ENCODE measurements at places on chromosomes 13 and 19.

DNA sequence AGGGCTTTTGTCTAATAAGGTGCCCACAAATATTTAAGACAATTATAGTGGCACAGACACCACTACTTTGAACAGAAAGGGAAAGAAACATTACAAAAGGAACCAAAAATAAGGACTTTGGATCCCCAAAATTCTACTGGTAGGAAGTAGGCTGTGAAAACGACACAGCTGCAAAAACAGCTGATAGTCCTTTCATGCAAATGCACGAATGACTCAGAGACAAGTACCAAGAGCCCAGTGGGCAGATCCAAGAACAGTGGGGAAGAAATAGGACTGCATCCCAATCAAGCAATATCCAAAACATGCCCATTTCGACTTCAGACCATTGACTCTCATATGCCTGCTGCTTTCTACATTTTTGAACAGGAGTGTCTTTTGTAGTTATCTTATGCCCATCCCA is 269.4 kb upstream of the NBEA start:
- DNase-seq = no peak
- H3K4me1 ChIP-seq = peaks cover 11% of the 10 kb centered on the region
- no peaks in the 10 kb centered on the region for H3K36me3 ChIP-seq

DNA sequence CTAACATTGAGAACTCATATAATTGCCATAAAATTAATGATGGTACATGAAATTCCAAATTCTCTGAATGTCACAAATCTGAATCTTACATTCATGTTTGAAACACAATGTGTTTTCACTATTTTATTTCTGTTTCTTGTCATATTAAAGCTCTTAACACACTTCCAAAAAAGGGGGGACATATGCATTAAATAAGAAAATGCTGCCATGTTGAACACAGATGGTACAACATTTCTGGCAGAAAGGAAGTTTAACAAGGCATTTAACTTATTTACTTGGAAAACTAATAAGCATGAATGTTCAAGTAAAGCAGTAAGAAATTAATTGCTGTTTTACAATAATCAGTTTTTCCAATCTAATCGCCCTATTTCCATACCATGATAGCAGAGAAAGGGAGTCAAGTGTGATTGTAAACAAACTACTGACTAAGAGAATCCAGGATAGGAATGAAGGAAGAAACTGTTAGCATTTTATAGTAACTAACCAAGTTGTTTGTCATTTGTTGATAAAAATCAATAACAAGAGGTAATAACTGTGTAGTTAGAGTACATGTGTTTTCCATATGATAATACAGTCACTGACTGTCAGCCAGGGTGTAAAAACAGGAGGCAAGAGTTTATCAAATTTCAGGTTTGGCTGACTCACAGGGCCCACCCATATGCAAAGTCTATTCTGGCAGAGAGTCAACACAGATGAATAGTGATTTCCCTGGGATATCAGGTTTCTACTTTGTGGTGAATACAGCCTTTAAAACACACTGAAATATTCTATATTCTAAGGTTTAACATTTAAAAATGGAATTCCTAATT is 5.7 kb upstream of the FOXO1 start:
- no peaks in the 10 kb centered on the region for H3K27me3 ChIP-seq
- H3K4me1 ChIP-seq = no peaks in the 10 kb centered on the region
- no peak overlapping the region for H3K27ac ChIP-seq
- no peak overlapping the region for H3K4me3 ChIP-seq

DNA sequence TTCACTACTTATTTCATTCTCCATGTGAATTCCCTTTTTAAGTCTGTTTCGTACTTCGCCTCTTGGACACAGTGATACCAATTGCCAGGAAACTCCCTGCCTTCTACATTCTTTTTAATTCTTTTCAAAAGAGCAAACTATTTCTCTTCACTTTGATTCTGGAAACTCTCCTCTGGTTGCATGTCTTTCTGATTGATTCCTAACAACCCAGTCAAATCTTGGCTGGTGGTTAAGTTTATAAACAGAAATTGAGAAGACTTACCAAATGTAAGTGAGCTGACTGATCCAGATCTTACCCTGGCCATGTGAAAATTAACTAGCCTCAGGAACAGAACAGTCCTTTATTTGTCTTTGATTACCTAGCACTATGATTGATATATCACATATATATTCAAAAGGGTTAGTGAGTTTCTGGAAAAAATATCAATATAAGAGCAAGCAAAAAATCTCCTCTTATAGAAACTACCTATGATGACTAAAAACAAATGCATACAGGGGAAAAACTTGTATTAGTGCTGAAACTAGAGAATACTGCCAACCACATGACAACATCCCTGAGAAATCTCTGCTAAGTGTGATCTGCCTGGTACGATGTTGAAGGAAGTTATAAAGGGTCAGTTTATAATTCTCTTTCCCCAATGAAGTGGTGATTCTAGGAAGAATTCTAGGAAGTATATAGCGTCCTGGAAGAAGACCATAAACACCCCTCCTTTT is 152.6 kb upstream of the HTR2A start:
- H3K27ac ChIP-seq = no peak overlapping the region
- H3K36me3 ChIP-seq = no peaks in the 10 kb centered on the region
- no peak overlapping the region for H3K4me3 ChIP-seq
- H3K27me3 ChIP-seq = no peaks in the 10 kb centered on the region
- no peaks in the 10 kb centered on the region for H3K4me1 ChIP-seq

DNA sequence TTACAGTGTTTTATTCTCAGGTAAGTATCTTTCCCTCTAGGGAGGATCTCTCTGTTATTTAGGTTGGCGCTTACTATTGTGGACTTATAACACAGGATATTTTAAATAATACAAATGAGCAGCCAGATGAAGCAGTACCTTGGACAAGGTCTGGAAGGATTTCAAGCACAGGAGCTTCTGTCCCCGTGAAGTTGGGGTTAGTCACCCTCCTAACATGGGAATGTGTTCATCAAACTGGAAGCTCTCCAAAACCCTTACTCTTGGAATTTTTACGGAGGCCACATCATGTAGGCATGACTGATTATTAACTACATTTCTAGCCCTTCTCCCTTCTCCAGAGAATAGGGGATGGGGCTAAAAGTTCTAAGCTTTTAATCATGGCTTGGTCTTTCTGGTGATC is 38.3 kb upstream of the SPRY2 start:
- no peak for DNase-seq
- no peaks in the 10 kb centered on the region for H3K4me1 ChIP-seq
- H3K36me3 ChIP-seq = no peaks in the 10 kb centered on the region

- H3K27me3 ChIP-seq = peaks cover 6% of the 10 kb centered on the region
- H3K4me1 ChIP-seq = no peaks in the 10 kb centered on the region
- no peak for DNase-seq
- no peak overlapping the region for H3K27ac ChIP-seq
- no peaks in the 10 kb centered on the region for H3K36me3 ChIP-seq
These were observed 1.9 kb downstream of the IFNL1 start for GRCh38 chr19:39297931-39298634.

DNA sequence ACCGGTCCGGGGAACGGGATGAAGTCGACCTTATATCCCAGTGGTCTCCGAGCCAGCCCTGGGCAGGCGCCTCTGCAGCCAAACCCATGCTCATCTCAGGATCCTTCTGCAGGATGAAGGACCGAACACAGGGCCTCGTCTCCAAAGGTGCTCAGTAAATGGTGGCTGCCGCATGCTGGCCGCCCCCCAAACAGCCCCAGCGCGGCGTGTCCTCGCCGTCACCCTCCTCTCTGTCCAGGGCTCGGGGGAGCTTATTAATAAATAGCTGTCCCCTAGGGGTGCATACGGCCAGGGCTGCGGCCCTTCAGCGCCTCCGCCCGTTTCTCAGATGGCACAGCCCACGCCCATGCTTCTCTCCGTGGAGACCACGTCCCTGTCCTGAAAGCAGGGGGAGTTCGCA is 32.6 kb upstream of the SPACA7 start:
- H3K27ac ChIP-seq = no peak overlapping the region
- H3K4me3 ChIP-seq = no peak overlapping the region
- H3K36me3 ChIP-seq = no peaks in the 10 kb centered on the region
- DNase-seq = no peak
- H3K27me3 ChIP-seq = peaks cover 11% of the 10 kb centered on the region
- no peaks in the 10 kb centered on the region for H3K4me1 ChIP-seq

DNA sequence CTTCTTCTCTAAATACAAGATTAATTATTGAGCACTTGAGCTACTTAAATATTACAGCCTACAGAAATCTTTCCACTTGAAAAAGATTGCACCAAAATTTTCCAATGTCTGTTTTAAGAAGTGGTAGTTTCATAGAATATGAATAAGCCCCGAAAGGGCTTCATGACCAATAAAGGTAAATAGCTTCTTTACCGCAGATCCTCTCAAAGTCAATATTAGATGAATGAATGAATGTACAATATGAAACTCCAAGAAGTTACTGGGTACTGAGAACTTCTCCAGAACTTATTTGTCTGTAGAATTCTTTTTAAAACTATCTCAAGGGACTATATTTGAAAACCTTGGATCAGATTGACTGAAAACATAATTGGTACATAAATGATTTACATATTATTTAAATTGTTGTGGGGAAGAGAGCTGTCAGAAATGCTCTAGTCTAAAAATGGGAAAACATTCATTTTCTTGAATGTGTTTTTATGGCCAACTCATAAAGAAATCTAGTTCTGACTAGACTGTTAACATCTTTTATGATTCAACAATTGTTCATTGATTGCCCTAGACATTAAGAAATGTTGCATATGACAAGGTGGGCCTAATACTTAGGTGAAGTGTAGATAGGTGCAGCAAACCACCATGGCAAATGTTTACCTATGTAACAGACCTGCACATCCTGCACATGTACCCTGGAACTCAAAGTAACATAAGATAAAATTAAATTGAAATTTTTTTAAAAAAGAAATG is 227.0 kb downstream of the SPRY2 start:
- no peak for DNase-seq
- H3K4me3 ChIP-seq = no peak overlapping the region
- no peak overlapping the region for H3K27ac ChIP-seq
- no peaks in the 10 kb centered on the region for H3K27me3 ChIP-seq
- H3K4me1 ChIP-seq = no peaks in the 10 kb centered on the region

Data from adrenal gland (tissue), 19 donors.